Gastroesophageal sphincter (tissue), 4 donors: ENCODE measurements at places on chromosomes 5 and 9.

DNA sequence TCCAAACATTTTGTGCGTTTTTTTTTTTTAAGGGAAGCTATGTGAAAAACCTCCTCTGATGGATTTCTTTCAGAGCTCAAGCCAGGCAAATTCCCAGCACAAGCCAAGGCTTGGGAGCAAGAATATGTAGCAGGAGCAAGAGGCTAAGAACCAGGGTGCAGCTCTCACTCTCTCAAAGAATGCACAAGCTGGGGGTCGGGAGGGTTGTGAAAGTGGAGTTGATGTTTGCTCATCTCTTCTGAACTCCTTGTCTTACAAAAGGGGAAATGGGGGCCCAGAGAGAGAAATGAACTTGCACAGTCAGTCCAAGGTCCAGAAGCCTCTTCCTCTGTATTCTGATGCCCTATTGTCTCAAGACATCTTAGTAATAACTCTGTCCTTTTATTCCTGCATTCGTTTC, 7.7 kb upstream of the TRAF1 start:
- no peak for ATAC-seq

GRCh38 chr5:40736103-40736875, 19.5 kb downstream of the TTC33 start:
- peak; percentile 51 for ATAC-seq

GRCh38 chr9:20014168-20014567, 225.3 kb upstream of the SLC24A2 start:
- no peak for ATAC-seq

DNA sequence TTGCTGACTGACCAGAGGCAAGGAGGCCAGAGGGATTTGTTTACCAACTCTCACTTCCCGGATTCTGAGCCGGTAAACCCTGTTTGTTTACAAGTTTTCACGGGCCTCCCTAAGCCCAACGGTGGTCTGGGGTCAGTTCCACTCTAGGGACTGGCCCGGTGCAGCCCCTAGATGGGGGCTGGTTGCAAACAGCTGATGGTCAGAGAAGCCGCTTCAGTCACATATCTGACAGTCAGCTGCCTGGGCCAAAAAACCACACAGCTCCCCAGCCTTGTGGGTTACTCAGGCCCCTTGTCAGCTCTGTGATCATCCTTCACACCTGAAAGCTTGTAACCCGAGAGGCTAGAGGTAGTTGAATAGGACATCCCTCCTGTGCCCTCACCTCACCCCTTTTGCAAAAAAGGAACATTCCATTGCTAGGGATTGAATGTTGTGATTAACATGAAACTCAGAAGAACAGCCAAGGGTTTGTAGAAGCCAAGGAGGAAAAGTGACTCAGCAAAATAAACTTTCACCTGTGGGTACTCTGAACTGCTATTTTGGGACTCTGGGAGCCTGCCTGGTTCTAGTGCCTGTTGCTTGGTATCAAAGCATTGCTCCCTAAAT, 40.4 kb downstream of the SAR1B start:
- peak; percentile 58 for ATAC-seq

DNA sequence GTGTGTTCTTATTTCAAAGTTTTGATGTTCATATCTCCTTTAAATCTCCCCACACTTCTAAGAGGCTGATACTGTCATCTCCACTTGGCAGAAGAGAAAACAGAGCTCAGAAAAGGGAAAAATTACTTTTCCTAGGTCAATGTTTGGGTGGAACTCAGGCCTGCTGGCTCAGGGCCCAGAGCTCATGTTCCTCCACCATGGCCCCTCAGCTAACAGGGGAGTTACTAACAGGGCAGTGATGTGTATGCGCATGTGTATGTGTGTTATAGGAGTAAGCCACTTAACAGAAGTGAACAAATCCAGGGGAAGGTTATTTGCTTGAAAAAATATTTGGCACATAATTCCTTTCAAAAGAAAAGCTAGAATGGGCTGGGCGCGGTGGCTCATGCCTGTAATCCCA, 2.5 kb downstream of the C1QTNF2 start:
- ATAC-seq: no peak

DNA sequence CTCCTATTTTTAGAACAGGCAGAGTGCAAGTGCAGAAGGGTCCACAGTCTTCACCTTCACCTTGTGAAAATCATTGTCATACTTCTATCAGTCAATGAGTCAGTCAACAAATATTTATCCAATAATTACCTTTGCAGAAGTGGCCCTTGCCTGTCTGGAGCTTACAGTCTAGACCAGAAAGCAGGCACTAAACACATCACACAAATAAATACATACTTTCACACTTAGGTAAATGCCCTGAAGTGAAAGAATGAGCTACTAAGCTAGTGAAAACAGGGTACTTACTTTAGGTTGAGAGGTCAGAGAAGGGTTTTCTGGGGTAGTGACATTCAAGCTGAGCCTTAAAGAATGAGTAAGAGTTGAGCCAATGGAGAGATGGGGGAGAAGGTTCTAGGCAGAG, 421.9 kb upstream of the ADAMTSL1 start:
- ATAC-seq: no peak

- no peak for ATAC-seq
Observed at GRCh38 chr9:112841261-112841660, 49.4 kb downstream of the SLC46A2 start.

DNA sequence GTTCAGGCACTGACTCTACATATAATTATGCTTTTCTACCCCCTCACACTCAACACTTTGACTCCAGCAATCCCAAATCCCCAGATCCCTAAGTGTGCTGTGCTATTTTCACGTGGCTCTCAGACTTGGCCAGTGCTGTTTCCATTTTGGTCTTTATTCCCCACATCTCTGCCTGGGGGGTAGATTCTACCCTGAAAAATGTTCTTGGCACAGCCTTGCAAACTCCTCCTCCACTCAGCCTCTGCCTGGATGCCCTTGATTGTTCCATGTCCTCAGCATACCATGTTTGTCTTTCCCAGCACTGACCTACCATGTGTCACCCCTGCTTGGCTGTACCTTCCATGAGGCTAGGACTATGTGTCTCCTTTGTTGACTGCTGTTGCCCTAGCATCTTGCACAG, 43.0 kb downstream of the FXN start:
- peak; percentile 87 for ATAC-seq

DNA sequence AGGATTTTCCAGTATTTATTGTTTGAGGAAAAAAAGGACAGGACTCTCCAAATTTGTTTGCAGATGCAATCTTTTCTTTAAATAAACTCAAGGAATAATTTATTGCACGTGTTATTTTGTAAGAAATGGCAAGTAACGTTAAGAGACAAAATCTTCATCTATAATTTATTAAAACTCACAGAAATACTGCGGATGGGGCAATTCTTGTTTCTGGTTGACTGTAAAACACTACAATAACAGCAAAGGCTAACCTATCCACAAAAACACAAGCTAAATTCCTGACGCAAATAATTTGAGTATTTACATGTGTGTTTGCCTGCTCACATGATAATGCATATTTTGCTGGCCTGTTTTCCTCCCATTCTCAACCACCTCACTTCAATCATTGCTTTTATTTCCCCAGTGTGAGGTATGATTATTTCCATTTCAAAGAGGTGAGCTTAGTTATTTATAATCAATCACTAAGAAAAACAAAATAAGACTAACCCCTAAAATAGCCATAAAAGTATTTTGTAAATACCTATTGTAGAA, 619.4 kb downstream of the PDE4D start:
- ATAC-seq: no peak

DNA sequence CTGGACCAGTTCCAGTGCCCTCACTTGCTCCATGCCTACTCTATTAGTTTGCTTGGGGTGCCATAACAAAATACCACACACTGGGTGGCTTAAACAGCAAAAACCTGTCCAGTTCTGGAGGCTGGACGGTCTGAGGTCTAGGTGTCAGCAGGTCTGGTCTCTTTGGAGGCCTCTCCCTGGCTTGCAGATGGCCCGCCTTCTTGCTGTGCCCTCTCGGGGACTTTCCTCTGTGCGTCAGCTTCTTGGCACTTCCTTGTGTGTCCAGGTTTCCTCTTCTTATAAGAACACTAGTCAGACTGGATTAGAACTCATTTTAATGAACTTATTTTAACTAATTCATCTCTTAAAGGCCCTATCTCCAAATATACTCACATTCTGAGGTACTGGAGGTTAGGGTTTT, 97.2 kb downstream of the CARTPT start:
- ATAC-seq: no peak

DNA sequence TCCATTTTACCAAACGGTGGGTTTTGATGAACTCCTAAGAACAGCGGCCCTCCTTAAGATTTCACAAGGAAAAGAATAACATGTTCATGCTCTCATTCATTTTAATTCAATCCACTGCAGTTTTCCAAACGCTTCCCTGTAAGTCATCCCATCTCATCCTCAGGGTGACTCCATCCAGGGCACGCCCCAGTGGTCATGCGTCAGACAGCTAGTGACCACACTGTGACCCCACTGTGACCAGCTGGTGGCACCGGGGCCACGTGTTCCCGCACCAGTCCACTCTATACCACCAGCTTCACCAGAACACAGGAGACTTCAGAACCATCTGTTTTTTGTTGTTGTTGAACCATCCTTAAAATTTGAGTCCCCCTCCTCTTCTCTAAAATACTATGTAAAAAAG, 14.3 kb downstream of the ATPSCKMT start:
- no peak for ATAC-seq

GRCh38 chr5:57338068-57338867, 144.3 kb downstream of the ACTBL2 start:
- ATAC-seq: no peak

- no peak for ATAC-seq
Observed at GRCh38 chr5:6875376-6875775, 162.1 kb downstream of the TENT4A start.
